Ecto neural progenitor cell (in vitro differentiated cells): ENCODE measurements at places on chromosomes 3 and 15.
A peak's percentile ranks its signal among the peaks of the same experiment; 100 is the strongest.

DNA sequence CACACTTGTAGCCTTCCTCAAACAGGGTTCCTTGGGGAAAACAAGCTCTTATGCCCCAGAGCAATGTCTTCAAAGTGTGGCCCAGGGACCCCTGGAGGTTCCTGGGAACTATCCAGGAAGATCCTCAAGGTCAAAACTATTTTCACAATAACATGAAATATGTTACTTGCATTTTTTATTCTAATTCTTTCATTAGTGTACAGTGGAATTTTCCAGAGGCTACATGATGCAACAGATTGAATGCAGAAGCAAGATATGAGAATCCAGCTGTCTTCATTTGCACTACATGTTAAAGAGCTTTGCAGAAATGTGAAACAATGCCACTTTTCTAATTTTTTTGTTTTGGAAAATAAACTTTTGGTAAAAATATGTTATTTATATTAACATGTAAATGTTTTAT, 190.9 kb downstream of the SLC9A9 start:
- no peak for DNase-seq

- DNase-seq: no peak
Measured at GRCh38 chr3:194575484-194576210, 57.6 kb downstream of the TMEM44 start.

DNA sequence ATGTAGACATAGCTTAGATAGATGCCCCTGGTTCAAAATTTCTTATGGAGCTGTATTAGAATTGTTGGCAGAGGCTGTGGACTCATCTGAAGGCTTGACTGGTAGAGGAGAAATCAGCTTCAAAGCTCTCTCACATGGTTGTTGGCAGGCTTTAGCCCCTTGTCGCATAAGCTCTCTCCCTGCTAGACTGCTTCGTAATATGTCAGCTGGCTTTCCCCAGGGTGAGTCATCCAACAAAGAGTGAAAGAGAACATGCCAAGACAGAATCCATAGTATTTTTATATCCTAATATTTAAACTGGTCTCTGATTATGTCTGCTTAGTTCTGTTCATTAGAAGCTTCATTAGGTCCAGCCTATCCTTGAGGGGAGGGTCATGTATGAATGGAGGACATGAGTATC, 427.4 kb upstream of the NAALADL2 start:
- DNase-seq: no peak

- DNase-seq: no peak
Measured at GRCh38 chr3:99108508-99108907, 207.0 kb upstream of the DCBLD2 start.

DNA sequence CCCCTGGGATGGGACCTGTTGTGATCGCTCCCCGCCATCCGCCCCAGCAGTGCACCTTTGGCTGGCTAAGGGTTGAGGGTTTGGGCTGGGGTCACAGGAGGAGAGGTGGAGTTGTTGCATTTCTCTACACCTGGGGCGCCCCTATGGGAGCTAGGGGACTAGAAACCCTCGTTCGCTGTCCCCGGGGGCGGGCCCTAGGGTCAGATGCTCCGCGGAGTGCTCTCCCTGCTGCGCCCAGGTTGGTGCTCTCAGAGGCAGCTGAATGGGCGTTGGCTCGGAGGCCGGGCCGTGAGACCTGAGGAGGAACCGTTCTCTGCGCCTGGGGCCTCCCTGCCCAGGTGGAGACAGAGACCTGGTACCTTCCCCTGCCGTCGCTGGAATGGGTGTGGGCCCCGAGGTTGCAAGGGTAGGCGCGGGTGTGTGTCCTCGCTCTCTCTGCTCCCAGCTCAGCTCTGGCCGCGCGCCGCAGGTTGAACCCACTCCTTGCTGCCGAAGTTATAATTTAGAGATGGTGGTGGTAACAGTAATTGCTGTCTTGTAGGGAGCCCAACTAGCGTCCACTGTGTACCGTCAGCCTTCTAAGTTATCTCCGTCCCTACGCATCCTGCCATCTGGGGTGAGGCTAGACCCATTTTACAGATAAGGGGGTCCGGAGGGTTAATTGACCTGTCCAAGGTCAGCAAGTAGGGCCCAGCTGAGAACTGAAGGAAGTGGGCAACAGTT, 965 bp downstream of the FLNB start:
- DNase-seq: no peak

DNA sequence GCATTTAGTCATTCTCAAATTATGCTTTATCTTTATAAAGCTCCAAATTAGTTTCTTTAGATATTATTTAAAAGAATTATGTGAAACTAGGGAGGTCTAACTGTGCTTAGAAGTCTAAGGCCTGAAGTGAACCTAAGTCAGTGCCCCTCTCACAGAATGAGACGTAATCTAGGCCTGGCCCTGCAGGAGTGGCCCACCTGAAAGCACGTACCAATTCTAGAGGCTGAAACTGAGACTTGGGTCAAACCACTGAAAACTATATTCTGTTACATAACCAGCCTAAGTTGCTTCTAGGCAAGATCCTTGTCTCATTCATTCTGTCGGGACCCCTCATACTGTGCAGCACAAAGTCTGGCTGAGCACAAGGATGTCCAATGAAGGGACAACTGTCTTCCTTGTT, 143.7 kb downstream of the ISL2 start:
- no peak for DNase-seq

DNA sequence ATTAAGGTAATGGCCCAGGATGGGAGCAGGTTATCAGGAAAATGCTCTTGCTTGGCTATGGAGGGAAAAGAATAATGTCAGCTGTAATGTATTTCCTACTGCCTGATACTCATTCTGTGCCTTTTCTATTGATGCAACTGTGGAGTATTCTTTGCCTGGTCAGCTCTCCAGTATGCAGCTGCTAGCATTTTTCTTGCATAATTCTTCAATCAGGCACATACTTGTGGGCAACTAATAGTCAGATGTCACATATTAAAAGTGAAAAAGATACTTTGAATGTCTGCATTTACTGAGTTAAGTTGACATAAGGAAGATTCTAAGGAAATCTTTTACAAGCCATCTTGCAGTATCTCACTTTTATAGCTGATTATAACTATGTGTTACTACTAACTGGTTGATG, 29.5 kb downstream of the CD80 start:
- DNase-seq: no peak

DNA sequence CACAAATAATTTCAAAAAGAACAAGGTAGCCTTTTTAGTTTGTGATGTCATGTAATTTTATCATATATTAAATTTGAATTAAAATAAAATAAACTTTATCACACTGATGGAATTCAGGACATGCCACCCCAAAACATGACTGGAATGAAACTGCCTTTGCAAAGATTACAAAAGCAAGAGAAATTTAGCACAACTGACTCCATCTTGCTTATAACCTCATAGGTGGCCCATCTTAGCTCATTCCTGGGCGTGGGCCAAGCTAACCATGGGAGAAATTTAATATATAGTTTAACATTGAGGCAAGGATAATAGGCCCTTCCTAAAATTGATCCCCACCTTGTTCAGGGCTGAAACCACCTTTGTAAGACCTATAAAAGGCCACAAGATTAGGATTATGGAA, 235.6 kb downstream of the ZNF385D start:
- DNase-seq: no peak

DNA sequence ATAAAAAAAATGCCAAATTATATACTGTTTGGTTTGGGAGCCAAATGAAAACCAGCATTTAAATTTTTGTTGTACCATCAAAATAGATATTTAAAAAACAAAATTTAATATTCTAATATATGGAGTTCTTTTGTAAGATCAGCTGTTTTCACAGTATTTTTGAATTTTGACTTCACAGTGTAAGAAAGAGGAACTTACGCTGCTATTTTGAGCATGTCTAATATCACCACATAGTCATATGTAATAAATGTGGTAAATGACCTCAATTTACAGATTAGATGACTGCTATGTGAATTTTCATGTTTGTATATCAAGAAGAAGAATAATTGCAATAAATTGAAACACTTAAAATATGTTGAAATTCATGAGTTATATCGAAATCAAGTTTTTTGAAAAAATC, 189.6 kb downstream of the ARRDC4 start:
- DNase-seq: no peak

GRCh38 chr3:141788149-141788548, 24.9 kb downstream of the GRK7 start:
- no peak for DNase-seq

DNA sequence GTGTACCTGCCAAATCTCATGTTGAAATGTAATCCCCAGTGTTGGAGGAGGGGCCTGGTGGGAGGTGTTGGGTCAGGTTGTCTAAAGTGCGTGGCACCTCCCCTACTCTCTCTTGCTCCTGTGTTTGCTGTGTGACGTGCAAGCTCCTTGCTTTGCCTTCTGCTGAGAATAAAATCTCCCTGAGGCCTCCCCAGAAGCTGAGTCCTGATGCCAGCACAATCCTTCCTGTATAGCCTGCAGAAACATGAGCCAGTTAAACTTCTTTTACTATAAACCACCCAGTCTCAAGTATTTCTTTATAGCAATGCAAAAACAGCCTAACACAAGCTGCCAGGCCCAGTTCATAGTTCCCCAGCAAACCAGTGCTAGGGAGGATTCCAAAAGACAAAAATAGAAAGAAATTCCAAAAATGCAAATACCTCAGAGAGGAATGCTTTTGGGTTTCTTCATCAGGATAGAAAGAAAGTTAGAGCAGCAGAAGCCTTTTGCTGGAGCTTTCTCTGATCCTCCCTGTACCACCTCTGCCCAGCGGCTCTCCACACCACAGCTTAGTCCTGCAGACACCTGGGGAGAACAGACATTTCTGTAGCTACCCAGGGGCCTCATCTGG, 25.9 kb upstream of the CDV3 start:
- DNase-seq: no peak

GRCh38 chr3:136332776-136333175, 82.6 kb downstream of the PCCB start:
- no peak for DNase-seq

DNA sequence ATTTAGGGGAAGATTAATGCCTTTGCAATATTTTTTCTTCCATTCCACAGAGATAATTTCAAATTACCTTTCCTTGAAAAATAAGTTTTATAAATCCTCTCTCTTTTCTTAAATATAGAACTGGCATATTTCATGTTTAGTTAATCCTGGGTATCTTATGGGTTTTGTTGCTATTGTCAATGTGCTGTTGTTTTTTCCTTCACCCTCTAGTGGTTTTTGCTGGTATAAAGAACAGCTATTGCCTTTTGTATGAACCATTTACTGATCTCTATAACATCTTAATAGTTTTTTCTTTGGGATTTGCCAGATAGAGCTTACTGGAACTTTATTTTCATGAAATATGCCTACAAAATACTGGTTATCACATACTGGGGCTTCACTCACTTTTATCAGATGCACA, 359.6 kb upstream of the DPPA4 start:
- no peak for DNase-seq

- DNase-seq: peak; percentile 70
Measured at GRCh38 chr3:183824761-183825455, 469 bp downstream of the MAP6D1 start.

GRCh38 chr15:99454941-99455788, 110.6 kb upstream of the MEF2A start:
- no peak for DNase-seq

- no peak for DNase-seq
Measured at GRCh38 chr3:52218026-52218425, 7.4 kb downstream of the TLR9 start.

DNA sequence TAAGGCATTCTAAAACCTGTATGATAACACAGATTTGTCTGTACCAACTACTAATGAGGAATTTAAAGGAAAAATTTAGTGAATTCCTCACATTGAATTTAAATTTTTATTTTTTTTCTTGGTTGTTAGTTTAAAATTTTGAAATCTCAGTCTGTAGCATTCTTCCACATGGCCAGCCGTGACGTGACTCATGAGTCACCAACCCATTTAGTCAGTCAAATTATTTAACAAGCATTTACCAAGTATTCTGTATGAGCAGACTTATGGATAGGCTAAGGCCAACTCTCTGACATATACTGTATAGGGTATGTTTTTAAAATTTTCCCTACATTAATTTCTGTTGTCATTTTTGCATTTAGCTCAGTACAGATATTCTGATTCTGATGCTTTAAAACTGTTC, 112.9 kb downstream of the CNTN4 start:
- no peak for DNase-seq

DNA sequence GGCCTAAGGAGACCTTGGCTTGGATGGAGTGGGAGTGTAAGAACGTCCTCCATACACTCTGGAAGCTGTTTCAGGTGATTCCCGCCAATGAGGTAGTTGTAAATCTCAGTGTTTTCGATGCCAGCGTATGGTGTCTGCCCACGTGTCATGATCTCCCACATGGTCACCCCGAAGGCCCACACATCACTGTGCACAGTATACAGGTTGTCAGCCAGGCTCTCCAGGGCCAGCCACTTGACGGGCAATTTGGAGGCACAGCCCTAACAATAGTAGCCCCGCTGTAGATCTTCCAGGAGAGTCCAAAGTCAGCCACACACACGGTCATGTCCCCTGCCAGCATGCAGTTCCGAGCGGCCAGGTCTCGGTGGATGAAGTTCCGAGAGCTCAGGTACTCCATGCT, 51.9 kb downstream of the ETFA start:
- DNase-seq: no peak

- DNase-seq: no peak
Measured at GRCh38 chr3:70120357-70120966, 120.9 kb downstream of the SAMMSON start.

- no peak for DNase-seq
Measured at GRCh38 chr15:26864664-26865191, 2.1 kb upstream of the GABRA5 start.

DNA sequence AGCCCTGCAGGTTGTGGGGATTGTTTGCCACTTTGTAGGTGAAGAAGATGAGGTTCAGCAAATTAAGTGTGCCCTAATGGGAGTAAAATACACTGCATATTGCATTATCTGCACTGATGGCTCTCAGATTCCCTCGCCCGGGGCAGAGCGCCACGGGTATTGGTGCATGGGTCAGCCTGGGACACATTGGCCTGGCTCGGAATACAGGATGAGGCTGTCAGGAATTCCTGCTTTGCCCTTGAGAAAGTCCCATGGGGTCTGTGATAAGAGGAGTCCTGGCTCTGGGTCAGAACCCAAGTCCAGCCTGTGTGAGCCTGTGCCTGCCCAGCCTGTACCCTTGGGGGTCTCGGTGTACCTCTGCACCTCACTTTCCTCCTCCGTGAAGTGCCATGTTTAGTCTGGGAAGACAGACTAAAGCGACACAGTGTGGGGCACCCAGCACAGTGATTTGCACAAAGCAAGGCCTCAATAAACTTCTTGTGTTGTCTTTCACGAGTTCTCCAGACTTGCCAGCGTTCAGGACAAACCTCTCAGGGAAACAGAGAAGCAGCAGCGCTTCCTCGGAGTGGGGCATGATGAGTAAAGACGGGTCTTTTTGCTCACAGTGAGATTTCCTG, 107.6 kb downstream of the LRRK1 start:
- DNase-seq: peak; percentile 30

DNA sequence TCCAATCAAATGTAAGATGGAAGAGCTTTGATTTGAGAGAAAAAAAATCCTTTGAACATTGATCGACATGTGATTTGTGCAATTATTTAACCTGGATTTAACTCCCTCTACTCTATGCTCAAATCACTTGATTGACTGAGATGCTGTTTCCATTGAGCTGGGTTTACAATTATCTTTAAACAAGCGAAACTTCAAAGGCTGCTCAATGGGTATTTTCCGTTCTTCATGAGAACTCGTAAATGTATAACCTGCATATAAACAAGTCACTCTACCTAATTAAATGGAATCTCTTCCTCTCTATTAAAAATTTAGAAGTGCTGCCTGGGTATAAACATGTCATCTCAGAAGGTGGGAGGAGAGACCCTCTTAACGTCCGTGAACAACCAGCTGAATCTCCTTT, 71.9 kb downstream of the ANXA2 start:
- DNase-seq: no peak

- DNase-seq: no peak
Measured at GRCh38 chr3:39801216-39801615, 8.2 kb upstream of the MYRIP start.
